ENCODE measurements at places on chromosomes 7 and 10.

DNA sequence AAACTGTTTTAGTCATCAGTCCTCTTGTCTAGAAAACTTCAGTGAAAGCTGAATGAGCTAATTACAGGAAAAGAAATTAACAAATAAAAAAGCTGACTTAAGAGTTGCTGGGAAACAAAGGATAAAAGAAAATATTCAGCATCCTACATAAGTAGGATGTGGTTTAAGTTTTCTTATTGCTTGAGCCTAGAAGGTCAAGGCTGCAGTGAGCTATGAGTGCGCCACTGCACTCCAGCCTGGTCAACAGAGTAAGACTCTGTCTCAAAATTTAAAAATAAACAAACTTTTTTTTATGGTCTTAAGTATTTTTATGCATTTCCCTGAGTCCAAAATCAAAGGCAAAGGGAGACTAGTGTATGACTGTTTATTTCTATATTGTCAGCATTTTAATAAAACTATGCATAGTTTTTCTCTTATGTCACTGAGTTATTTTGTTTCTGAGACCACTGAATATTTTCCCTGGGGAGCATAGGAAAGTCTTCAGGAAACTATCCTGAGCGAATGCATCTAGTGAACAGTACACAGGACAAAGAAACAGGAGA lies 40.0 kb upstream of the LRRN3 start:
- no peak for DNase-seq

- DNase-seq = peak; percentile 80
Observed at GRCh38 chr10:3472287-3473051, 299.9 kb upstream of the PITRM1 start.

- DNase-seq = no peak
Observed at GRCh38 chr7:122637784-122638183, 61.1 kb downstream of the RNF133 start.

- DNase-seq = no peak
Observed at GRCh38 chr7:13035233-13035632, 347.8 kb downstream of the ARL4A start.

DNA sequence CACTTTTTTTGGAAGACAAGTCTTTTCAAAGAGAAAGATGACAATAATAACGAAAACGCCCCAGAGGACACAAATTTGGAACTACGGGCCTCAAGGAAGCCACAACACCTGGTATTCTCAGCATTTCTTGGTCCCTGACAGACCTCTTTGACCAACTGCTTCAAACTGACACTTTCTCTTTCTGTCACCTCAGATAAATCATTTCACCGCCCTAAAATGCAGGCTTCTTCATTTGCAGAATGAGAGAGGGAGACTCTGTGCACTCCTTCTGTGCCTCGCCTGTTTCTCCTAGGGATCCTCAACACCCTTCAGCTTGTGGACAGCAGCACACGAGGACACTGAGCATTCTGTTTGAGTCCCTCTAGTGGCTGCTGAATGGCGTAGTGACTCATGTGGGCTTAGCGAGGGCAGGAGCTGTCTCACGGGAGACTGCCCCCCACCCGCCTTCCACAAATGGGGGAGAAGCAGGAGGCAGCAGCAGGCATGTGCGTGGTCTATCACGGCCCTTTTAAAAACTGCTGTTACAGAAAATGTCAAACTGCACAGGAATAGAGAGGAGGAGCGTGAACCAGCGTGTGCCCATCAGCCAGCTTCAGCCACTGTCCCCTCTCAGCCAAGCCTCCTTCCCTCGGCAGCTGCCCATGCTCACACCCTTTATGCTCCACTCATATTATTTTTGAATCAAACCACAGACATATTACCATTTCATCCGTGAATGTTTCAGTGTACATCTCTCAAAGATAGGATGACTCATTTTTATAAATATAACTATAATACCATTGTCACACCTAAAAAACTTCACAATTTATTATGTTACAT lies 41.4 kb downstream of the GSDME start:
- DNase-seq = peak; percentile 44

DNA sequence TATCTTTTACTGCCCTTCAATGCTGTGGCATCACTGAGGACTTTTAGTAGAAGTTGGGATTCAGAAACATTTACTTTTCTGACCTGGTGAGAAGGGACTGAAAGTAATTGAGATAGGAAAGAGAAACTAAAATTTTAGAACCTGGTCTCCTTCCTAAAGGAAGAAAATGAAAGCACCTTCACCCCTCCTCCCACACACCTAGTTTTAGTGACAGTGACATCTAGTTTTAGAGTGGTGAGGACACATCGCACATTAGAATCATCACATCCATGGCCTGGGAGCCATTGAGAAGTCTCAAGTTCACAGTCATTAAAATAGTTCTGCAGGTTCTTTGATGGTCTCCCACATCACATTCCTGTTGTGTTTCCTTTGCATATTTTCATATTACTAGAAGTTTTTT lies 16.1 kb downstream of the TAS2R41 start:
- DNase-seq = no peak

- DNase-seq = peak; percentile 68
Observed at GRCh38 chr7:38368191-38368605, 94.8 kb upstream of the TARP start.

DNA sequence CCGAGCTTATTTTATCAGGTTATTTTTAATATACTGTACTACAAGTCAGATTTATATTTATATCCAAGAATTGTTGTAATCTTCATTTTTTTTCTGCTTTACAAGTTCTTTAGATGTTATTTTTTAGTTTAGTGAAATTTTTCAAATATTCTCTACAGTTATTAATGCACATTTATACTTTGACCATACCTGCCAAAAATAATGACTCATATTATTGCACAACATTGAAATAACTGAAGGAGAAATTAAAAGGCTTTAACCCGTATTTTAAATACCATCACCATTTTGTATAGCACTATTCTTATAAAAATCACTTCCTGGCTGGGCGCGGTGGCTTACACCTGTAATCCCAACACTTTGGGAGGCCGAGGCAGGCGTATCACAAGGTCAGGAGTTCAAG lies 278.5 kb downstream of the BICC1 start:
- DNase-seq = peak; percentile 44

DNA sequence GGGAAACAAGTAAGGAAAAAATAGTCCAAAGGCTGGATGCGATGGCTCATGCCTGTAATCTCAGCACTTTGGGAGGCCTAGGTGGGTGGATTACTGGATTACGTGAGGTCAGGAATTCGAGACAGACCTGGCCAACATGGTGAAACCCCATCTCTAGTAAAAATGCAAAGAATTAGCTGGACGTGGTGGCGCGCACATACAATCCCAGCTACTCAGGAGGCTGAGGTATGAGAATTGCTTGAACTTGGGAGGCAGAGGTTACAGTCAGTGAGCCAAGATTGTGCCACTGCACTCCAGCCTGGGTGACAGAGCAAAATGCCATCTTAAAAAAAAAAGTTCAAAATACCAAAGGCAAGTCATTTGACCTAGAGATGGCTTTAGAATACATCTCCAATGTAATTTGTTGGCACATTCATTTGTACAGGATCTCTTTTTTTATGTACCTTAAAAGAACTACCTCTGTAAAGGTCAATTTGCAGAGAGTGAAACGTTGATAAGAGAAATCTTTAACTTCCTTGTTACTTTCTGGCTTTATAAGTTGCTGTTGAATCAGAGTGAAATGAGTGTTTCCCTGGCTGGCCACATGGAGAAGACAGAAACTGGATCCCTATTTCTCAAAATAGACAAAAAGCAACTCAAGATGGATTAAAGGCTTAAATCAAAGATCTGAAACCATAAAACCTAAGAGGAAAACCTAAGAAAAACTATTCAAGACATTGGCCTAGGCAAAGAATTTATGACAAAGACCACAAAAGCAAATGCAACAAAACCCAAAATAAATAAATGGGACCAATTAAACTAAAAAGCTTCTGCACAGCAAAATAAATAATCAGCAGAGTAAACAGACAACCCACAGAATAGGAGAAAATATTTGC lies 260.7 kb downstream of the KLF6 start:
- DNase-seq = peak; percentile 42

- DNase-seq = no peak
Observed at GRCh38 chr7:91039033-91039432, 225.2 kb upstream of the FZD1 start.

DNA sequence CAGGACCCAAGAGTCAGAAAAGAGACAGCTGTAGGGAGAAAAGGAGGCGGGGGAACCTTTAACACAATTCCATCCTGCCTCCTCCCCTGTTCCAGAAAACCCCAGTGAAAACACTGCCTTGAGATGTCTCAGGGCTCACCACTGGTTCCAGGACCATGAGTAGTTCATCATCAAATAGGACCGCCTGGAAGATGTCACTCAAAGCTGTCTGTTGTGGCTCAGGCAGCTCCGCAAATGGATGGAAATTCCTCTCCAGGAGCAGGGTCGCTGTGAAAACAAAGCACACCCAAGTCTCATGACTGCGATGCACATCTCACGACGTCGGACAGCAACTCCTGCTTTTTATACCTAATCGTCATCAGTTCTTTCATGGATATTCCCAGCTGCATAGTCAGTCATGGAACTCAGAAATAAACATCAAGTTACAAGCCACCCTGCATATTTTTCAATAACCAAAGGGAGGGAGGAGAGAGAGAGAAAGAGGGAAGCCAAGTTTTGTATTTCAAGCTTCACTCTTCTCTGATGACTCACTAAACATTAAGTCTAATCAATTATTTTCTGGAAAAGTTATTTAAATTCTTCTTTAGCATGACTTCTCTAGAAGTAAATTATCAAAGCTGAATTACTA lies 49.2 kb downstream of the GSDME start:
- peak; percentile 52 for DNase-seq

DNA sequence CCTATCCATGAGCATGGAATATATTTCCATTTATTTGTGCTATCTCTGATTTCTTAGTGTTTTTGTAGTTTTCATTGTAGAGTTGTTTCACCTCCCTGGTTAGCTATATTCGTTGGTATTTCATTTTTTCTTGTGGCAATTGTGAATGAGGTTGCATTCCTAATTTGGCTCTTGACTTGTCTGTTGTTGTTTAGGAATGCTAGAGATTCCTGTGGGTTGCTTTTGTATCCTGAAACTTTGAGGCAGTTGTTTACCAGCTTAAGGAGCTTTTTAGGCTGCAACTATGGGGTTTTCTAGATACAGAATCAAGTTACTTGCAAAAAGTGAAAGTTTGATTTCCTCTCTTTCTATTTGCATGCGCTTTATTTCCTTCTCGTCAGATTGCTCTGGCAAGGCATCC lies 304.7 kb upstream of the GRM3 start:
- no peak for DNase-seq

GRCh38 chr7:13852281-13852968 lies 137.0 kb downstream of the ETV1 start:
- DNase-seq = no peak

- no peak for DNase-seq
Observed at GRCh38 chr10:119454316-119454715, 88.2 kb downstream of the RGS10 start.

- no peak for DNase-seq
Observed at GRCh38 chr7:131300572-131301466, 26.9 kb upstream of the MKLN1 start.

GRCh38 chr10:99777918-99778714 lies 4.3 kb upstream of the ABCC2 start:
- no peak for DNase-seq

GRCh38 chr10:62224606-62225005 lies 44.0 kb downstream of the RTKN2 start:
- peak; percentile 32 for DNase-seq

DNA sequence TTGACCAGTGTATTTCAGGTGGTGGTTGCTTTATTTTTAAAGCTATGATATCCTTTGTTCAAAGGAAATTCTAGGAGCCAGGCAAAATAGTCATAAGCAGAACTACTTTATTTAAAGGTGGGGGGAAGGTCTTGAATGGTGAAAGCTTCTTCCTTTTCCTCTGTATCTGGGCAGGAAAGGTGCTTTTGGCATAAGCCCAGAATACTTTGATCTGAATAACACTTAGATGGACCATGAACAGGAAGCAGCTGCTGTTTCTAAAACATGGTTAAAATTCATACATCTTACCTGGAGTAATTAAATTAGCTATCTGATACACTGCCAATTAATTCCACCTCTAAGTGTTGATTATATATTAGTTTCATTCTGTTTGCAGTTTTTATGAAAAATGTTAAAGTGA lies 13.3 kb downstream of the ZNF804B start:
- DNase-seq = no peak

DNA sequence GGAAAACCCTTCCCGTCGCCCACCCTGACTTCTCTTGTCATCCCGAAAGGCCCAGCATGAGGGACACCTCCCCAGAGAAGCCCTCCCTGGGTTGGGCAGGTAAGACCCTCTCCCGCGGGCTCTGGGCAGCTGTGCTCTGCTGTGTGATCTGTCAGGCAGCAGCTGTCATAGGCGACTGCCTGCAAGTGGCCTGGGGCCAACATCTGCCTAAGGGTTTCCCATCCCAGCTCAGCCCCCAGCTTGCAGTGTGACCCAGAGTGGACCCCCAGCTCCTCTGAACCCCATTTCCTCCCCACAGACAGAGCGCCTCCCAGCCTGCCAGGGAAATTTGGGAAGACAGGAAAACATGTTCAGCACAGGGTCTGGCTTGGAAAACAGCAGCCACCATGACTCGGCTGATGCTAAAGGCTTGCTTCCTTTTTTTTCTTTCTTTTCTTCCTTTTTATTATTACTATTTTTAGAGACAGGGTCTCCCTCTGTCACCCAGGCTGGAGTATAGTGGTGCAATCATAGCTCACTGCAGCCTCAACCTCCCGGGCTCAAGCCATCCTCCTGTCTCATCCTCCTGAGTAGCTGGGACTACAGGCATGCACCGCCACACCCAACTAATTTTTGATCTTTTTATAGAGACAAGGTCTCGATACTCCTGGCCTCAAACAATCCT lies 18.3 kb upstream of the TNRC18 start:
- DNase-seq = no peak

- no peak for DNase-seq
Observed at GRCh38 chr10:129768437-129769355, 195.4 kb downstream of the EBF3 start.
